ENCODE measurements at places on chromosomes 7 and 10. TPM values are rescaled to one million over a fixed set of nuclear protein-coding genes. Genes with fewer than 3 reads are reported as not detected.

PIP gene
- not detected for total RNA-seq

DNA sequence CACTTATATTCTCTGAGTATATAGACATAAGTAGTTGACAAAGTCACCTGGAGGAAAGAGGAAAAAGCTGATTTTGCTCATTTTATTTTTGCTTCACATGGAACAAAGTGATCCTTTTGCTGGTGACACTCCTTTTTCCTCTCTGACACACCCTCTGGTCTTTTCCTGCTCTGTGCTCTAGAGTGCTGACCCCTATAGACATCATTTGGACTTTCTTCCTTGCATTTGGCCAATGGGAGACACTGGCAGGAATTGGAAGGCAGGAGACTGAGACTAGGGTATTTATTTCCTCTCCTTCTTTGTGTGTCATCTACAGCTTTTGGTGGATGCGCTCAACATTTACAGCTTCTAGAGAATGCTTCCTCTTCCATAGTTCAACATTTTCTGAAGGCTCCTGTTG, 1078.1 kb downstream of the SORCS1 start:
- H3K36me3 ChIP-seq = no peaks in the 10 kb centered on the region
- H3K4me3 ChIP-seq = no peak overlapping the region
- DNase-seq = no peak
- no peak overlapping the region for H3K27ac ChIP-seq

- peaks cover 3% of the 10 kb centered on the region for H3K27me3 ChIP-seq
- no peak for DNase-seq
- no peaks in the 10 kb centered on the region for H3K36me3 ChIP-seq
Observed at GRCh38 chr7:36642414-36642813, 81.9 kb downstream of the AOAH start.

SPDYE8 gene
- not detected for total RNA-seq

CC2D2B gene
- 0.60 TPM for total RNA-seq

SNCG gene
- 3.0 TPM for total RNA-seq

GRCh38 chr7:149285603-149286002, 23.6 kb downstream of the ZNF783 start:
- no peaks in the 10 kb centered on the region for H3K27me3 ChIP-seq
- H3K36me3 ChIP-seq = peaks cover 2% of the 10 kb centered on the region
- H3K27ac ChIP-seq = peak overlapping the region; percentile 4
- DNase-seq = peak; percentile 19

DNA sequence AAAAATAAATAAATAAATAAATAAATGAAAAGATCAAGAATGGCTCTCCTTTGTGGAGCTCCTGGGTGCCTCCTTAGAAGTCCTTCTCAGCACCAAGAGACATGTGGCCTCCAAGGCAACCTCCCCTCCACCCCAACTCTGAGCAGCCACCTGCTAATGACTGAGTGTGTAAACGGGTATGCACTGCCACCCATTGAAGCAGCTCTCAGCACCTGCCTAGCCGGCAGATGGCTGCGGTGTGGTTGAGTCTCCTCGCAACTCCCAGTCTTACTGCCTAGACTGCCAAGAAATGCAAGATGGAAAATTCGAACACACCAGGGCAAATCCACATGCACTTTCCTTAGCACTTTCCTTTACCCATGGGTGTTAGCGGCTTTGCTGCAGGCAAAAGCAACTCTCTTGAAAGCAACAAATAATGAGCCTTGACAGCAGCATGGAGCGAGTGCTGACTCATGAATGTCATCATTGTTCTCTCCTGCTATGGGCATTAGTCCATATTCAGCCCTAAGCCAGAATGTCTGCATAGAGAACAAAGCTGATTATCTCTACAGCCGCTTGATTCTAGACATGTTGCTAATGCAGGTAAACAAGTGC, 913.9 kb upstream of the AUTS2 start:
- no peak overlapping the region for H3K4me3 ChIP-seq
- H3K27me3 ChIP-seq = no peaks in the 10 kb centered on the region
- no peak overlapping the region for H3K27ac ChIP-seq
- peaks cover 5% of the 10 kb centered on the region for H3K4me1 ChIP-seq
- DNase-seq = peak; percentile 81
- H3K36me3 ChIP-seq = no peaks in the 10 kb centered on the region

GRCh38 chr10:27242951-27243551, 2.5 kb upstream of the ACBD5 start:
- no peaks in the 10 kb centered on the region for H3K27me3 ChIP-seq
- H3K4me3 ChIP-seq = peak overlapping the region; percentile 93
- peaks cover 18% of the 10 kb centered on the region for H3K4me1 ChIP-seq

ASCC1 gene
- 33.9 TPM for total RNA-seq

TUBB8 gene
- total RNA-seq = not detected

DNA sequence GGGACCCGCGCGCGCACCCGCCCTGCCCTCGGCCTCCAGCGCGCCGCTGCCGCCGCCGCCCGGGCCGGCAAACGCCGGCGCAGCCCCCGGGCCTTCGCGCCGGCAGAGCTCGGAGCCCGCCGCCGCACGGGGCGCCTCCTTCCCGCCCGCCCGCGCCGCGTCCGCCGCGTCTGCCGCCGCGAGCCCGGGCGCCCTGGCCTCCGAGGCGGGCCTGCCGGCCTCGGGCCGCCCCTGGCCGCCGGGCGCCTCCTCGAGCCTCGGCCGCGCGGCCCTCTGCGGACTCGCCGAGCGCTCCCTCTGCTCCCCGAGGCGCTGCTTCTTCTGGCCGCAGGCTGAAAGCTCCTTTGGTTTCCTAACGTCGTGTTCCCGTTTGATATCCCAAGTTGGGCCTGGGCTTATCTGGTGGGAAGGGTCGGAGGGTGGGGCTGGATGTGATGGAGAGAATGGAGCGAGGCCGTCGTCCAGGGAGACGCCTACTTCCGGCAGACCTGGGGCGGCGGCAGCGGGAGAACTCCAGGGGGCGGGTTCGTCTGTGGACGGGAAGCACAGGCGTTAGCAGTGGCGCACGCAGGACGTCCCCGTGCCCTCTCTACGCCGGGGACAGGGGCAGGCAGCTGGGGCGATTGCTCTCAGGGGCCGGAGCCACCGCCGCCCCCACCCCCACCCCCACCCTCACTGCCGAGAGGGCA, 221.0 kb downstream of the PHTF2 start:
- no peaks in the 10 kb centered on the region for H3K36me3 ChIP-seq
- no peaks in the 10 kb centered on the region for H3K27me3 ChIP-seq
- H3K4me1 ChIP-seq = peaks cover 12% of the 10 kb centered on the region
- peak overlapping the region; percentile 56 for H3K4me3 ChIP-seq
- peak; percentile 80 for DNase-seq
- H3K27ac ChIP-seq = peak overlapping the region; percentile 62

DNA sequence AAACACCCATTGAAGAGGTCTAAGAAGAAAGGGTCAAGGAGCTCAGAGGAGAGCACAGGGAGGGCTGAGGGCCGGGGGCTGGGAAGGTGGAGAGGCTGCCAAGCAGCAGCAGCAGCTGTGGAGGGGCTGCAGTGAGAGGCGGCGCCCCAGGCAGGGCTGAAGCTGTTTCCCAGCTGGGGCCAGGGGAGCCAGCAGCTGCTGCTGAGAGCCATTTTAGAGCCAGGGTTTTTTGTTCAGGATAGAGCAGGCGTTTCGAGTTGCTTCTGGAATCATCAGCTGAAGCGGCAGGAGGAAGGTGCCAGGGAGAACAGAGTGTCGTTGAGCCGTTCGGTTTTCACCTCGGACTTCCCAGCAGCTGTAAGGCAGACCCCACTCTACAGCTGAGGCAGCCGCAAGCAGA, 62.7 kb downstream of the LANCL2 start:
- H3K36me3 ChIP-seq = peaks cover 6% of the 10 kb centered on the region
- peaks cover 21% of the 10 kb centered on the region for H3K4me1 ChIP-seq
- DNase-seq = no peak
- H3K27ac ChIP-seq = no peak overlapping the region
- no peak overlapping the region for H3K4me3 ChIP-seq

IFIT1B gene
- not detected for total RNA-seq

GRCh38 chr7:145665499-145666258, 450.9 kb upstream of the CNTNAP2 start:
- no peaks in the 10 kb centered on the region for H3K36me3 ChIP-seq
- no peak overlapping the region for H3K4me3 ChIP-seq
- no peaks in the 10 kb centered on the region for H3K4me1 ChIP-seq
- H3K27me3 ChIP-seq = no peaks in the 10 kb centered on the region
- no peak overlapping the region for H3K27ac ChIP-seq

DNA sequence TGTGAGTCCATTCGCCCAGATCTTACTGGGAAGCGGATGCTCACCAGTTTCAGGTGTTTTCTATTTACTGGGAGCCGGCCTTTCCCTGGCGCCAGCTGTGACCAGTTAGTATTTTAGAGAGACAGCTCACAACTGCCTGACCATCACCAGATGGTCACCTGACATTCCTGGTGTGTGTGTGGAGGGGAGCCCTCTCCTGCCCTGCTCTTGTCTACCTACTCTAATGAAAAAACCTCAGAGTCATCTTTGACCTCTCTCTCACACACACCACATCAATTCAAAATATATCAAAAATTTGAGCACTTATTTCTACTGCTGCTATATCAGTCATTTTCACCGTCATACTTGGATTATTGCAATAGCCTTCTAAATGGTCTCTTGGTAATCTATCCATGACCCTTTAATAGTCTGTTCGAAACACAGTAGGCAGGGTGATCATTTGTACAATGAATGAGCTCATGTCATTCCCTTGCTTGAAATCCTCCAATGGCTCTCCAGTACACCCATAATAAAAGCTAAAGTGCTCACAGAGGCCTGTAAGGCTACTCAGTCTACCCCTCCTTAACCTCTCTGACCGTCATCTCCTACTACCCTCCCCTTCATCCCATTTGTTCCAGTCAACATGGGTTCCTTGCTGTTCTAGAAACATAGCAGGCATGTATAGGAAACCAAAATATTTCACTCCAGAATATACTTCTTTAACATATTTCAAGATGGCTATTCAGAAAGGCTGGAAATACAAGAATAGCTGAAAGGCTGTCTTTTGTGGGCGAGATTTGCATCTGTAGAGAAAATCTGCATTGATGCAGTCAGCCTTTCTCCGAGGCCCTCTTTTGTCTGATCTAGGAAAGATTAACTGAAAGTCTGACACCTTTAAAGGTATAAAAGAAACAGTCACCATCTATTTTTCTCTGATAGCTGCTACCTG, 17.5 kb upstream of the NT5C3A start:
- no peak for DNase-seq
- H3K4me3 ChIP-seq = no peak overlapping the region
- H3K36me3 ChIP-seq = no peaks in the 10 kb centered on the region
- no peaks in the 10 kb centered on the region for H3K27me3 ChIP-seq

DNA sequence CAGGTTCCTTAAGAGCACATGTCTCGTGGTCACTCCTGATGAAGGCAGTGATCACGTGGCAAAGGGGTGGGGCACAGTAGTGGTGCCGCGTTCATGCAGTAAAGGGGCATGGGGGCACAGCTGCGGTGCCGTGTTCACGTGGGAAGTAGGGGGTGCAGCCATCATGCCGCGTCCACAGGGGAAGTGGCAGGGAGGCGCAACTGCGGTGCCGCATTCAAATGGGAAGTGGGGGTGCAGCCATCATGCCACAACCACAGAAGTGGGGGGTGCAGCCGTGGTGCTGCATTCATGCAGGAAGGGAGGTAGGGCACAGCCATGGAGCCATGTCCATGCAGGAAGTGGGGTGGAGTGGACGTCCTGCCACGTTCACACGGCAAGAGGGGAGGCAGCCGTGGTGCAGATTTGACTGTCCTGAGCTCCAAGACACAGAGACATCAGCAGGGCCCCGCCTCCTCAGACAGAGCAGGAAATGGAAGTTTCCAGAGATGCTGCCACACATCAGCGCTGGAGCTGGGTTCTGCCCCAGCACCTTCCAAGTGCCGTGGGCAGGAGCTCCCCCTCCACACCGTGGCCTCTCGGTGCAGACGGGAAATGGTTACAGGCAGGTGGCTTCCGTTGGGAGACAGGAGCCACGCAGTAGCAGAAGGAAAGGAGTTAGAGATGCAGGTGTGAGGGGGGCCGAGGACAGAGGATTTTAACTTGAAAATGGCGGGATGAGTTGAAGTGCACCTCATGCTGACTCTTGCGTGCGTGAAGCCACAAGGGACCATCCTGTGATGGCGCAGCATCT, 95.0 kb upstream of the DDC start:
- no peaks in the 10 kb centered on the region for H3K27me3 ChIP-seq
- no peak overlapping the region for H3K4me3 ChIP-seq

GFRA1 gene
- 24.2 TPM for total RNA-seq

- H3K4me1 ChIP-seq = peaks cover 5% of the 10 kb centered on the region
- H3K36me3 ChIP-seq = peaks cover 7% of the 10 kb centered on the region
- no peak overlapping the region for H3K4me3 ChIP-seq
- H3K27me3 ChIP-seq = no peaks in the 10 kb centered on the region
Observed at GRCh38 chr10:72564596-72564995, 61.3 kb downstream of the MICU1 start.

SPOCK2 gene
- 1.4 TPM for total RNA-seq

- no peak overlapping the region for H3K4me3 ChIP-seq
- no peak overlapping the region for H3K27ac ChIP-seq
- no peaks in the 10 kb centered on the region for H3K4me1 ChIP-seq
Observed at GRCh38 chr7:64630496-64630895, 35.4 kb upstream of the ZNF107 start.

ASIC3 gene
- 5.9 TPM for total RNA-seq

GRCh38 chr10:113001599-113002448, 51.8 kb downstream of the TCF7L2 start:
- no peaks in the 10 kb centered on the region for H3K36me3 ChIP-seq
- no peak overlapping the region for H3K27ac ChIP-seq
- no peak overlapping the region for H3K4me3 ChIP-seq
- no peaks in the 10 kb centered on the region for H3K4me1 ChIP-seq
- DNase-seq = no peak
- no peaks in the 10 kb centered on the region for H3K27me3 ChIP-seq

DNA sequence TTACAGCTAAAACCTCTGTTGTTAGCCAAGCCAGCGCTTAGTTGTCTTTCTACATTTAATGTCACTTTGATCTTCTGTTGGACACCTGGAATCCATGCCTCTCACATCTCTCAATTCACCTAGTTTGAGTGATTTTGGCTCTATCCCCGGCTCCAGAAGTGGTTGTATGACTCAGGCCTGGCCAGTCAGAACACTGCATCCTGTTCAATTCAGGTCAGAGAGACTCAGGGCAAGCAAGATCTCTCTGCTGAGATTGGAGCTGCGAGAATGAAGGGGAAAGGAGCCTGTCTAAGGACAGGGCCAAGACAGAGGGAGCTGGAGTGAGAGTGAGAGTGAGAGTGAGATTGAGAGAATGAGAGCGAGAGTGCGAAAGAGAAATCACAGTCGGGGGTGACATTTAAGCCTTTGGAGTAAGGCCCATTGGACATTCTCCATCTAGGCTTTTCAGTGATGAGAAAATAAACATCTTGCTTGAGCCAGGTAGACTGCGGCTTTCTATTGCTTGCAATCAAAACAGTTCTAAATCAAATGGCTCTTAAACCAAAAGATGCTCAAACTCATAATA, 83.3 kb upstream of the DYNC1I1 start:
- DNase-seq = no peak
- no peaks in the 10 kb centered on the region for H3K4me1 ChIP-seq
- H3K27me3 ChIP-seq = no peaks in the 10 kb centered on the region
- H3K36me3 ChIP-seq = no peaks in the 10 kb centered on the region
- H3K27ac ChIP-seq = no peak overlapping the region

Measured in astrocyte (in vitro differentiated cells and primary cell).